ENCODE measurements at places on chromosomes 12 and 14. TPM values are rescaled to one million over a fixed set of nuclear protein-coding genes. Genes with fewer than 3 reads are reported as not detected.
A peak's percentile ranks its signal among the peaks of the same experiment; 100 is the strongest.

DNA sequence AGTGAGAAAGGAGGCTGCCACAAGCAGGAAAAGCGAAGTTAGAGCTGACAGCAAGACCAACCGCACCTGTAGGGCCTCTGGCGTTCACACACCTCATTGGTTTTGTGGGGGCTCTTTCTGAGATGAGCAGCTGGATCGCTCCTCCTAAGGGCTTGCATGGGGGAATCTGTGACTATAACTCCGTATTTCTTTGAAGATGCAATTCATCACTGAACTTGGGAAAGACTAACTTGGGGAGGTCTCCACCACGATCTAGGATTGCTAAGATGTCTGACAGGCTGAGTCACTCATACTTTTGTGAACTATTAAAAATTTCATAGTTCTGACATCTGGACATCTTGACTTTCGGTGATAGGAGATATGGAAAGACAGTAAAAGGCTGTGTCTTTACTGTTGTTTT is 173.6 kb downstream of the ETV6 start:
- no peak overlapping the region for H3K4me3 ChIP-seq
- no peaks in the 10 kb centered on the region for H3K36me3 ChIP-seq
- H3K27me3 ChIP-seq = no peaks in the 10 kb centered on the region

SCNN1A gene
- not detected for total RNA-seq

DNA sequence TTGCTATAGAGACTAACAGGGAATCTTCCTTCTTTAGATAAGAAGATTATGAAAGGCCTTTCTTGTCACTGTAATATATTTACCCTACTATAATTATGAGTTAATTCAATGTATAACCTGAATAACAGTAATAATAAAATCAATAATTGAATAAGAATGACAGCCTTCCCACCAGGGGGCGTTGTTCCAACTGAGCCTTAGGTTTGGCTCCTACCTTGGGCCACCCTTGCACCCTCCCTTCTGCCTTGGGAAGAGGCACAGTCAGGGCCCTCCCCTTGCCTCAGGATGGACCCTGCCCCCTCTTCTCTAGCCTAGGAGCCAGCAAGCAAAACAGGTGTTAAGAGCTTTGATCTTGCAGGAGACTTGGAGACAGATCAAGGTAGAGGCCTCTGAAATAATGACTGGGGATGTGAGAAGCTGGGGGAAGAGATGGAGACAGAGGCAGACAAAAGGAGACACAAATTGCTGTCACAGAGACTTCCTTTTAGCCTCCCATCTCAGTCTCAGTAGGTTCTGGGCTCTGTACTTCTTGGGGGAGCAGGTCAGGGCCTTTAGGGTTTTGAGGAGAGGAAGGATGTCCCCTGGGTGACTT is 40.1 kb upstream of the CISTR start:
- no peak overlapping the region for H3K27ac ChIP-seq
- H3K27me3 ChIP-seq = no peaks in the 10 kb centered on the region
- H3K4me1 ChIP-seq = peaks cover 5% of the 10 kb centered on the region
- peak; percentile 77 for DNase-seq
- H3K36me3 ChIP-seq = no peaks in the 10 kb centered on the region

- no peak overlapping the region for H3K4me3 ChIP-seq
- H3K36me3 ChIP-seq = 0 out of 2 replicates have a peak, but pooled peaks cover 3% of the 10 kb centered on the region
- no peaks in the 10 kb centered on the region for H3K27me3 ChIP-seq
- no peak for DNase-seq
- H3K4me1 ChIP-seq = no peaks in the 10 kb centered on the region
Measured at GRCh38 chr14:80679273-80679672, 262.3 kb downstream of the CEP128 start.

GRCh38 chr12:3611860-3612703 is 121.1 kb downstream of the PRMT8 start:
- H3K4me3 ChIP-seq = no peak overlapping the region
- no peaks in the 10 kb centered on the region for H3K27me3 ChIP-seq
- H3K36me3 ChIP-seq = peaks cover 12% of the 10 kb centered on the region
- no peak for DNase-seq
- no peak overlapping the region for H3K27ac ChIP-seq

GRCh38 chr12:105226219-105226618 is 9.8 kb downstream of the APPL2 start:
- DNase-seq = no peak
- H3K27me3 ChIP-seq = no peaks in the 10 kb centered on the region
- H3K4me1 ChIP-seq = peaks cover 17% of the 10 kb centered on the region
- peaks cover 11% of the 10 kb centered on the region for H3K36me3 ChIP-seq
- no peak overlapping the region for H3K4me3 ChIP-seq

XPOT gene
- total RNA-seq = 87.3 TPM

- H3K4me3 ChIP-seq = no peak overlapping the region
- H3K36me3 ChIP-seq = peaks cover 48% of the 10 kb centered on the region
- peaks cover 18% of the 10 kb centered on the region for H3K4me1 ChIP-seq
- H3K27ac ChIP-seq = no peak overlapping the region
- H3K27me3 ChIP-seq = no peaks in the 10 kb centered on the region
Measured at GRCh38 chr14:76808990-76809389, 3.7 kb downstream of the ANGEL1 start.

DNA sequence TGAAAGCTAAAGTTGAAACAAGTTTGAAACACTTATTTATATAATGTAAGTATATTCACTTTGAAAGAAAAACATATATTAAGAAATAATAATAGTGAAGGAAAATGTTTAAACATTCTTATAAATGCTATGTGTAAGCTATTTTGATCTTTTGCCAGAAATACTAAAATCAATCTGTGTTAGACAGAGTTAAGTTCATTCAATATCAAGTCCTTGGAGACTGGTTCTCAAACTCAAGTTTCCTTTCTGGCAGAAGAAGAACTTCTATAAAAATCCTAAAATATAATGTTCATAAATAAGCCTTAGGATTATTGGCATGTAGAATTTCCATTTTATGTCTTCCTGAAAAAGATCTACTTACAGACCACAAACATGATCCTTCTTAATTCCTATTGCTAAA is 45.3 kb downstream of the TAOK3 start:
- peaks cover 73% of the 10 kb centered on the region for H3K4me1 ChIP-seq
- H3K27me3 ChIP-seq = no peaks in the 10 kb centered on the region
- DNase-seq = no peak
- no peak overlapping the region for H3K4me3 ChIP-seq
- peaks cover 14% of the 10 kb centered on the region for H3K36me3 ChIP-seq
